ENCODE measurements at places on chromosomes 5 and 9.

- no peak for DNase-seq
Measured at GRCh38 chr5:88502179-88503040, 233.8 kb upstream of the TMEM161B start.

DNA sequence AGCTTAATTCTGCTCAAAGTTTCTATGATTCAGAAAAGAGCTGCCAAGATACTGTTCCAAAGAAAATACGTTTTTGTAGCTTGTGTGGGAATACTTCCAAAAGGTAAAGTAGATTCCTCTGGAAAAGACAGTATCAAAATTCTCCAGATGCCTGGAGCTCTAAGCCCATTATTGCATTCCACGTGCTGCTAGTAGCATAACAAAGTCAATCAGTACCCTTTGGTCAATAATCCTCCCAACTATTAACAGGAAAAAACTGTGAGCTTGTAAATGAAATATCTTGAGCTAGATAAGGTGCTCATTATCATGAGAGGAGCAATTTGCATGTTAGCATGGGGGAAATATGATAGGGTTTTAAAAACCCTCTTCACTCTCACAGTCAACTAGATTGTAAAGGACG lies 229.5 kb upstream of the TYRP1 start:
- no peak for DNase-seq

DNA sequence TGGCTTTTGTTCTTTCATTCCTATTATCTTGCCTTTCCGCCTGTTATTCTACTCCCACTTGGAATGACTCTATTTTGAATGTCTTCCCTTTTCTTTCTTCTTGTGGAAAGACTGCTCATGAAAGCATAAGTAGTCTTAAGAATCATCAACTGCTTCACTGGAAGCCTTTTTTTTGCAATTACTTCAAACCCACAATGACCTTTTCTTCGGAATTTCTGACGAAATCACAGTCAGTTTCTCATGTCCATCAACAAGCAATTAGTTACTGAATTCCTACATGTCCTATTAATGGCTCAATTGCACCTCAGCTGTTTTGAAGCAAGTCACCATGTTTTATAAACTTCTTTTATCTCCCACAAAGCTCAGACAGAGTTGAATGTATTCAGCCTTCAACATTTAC lies 196.2 kb downstream of the TARS1 start:
- no peak for DNase-seq

DNA sequence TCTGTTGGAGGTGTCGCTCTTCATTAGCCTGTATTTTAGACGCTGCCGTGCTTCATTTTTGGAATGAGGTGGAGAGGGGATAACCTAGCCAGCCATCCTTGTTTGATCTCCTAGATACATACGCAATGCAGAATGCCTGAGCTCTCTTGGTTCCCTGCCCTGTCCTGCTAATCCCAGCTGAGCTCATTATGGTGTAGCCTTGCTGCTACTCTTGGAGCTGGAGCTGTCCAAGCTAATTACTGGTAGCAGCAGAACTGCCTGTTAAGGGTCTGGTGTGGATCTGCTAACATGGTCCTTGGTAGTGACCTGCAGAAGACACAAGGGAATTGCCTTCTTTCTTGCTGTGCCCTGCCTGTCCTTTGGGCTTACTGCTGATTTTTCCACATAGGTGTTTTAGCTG lies 207.9 kb downstream of the CNTLN start:
- DNase-seq, result no peak

Data from stimulated activated CD4-positive, alpha-beta T cell treated with anti-CD3 and anti-CD28 coated beads, Interleukin-4, amount 100 ng/mL, for 4 hours (primary cell).